ENCODE measurements at places on chromosomes 7 and 10. TPM values are rescaled to one million over a fixed set of nuclear protein-coding genes. Genes with fewer than 3 reads are reported as not detected.

- no peaks in the 10 kb centered on the region for H3K36me3 ChIP-seq
- H3K27ac ChIP-seq: no peak overlapping the region
- DNase-seq: no peak
- no peaks in the 10 kb centered on the region for H3K4me1 ChIP-seq
- H3K4me3 ChIP-seq: no peak overlapping the region
These were observed 6.9 kb upstream of the ZKSCAN1 start for GRCh38 chr7:100008525-100008924.

DNA sequence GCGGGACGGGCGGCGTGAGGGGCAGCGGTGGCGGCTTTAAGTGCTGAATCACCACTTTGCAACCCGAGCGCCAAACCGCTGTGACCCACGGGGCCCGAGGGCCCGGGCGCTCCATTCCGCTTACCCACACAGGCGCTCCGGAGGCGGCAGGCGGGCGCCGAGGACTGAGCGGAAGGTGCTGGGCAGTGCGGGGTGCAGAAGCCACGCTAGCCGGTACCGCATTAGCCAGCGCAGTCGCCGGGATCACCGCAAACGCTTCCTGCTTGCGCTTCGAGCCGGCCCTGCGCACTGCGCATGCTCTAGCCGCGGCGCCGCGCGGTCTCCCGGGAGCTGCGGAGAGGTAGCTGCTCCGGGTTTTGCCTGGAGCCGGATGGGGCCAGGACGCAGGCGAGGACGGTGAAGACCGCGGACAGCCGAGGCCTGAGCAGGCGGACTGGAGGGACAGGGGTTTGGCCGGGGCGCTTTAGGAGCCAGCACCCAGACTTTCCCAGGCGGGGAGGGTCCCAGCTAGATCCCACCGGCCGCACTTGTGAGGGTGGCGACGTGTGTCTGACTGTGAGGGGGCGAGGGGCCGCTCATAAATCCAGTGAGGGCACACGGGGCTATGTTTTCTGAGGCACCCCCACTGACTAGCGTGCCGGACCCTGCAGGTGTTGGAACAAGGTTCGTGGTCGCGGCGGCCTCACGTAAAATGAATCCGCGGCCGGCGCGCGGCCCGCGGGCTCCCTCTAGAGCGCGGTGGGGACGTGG lies at the start of gene IDE:
IDE (minus strand) TSS at position 296 of the 750 bp plus-strand sequence; CDS start at position 222, 74 bp downstream.
- H3K4me1 ChIP-seq: peaks cover 9% of the 10 kb centered on the region
- no peaks in the 10 kb centered on the region for H3K36me3 ChIP-seq
- H3K4me3 ChIP-seq: peak within 1 kb of the TSS; percentile 95
- H3K27me3 ChIP-seq: no peaks in the 10 kb centered on the region
- peak within 1 kb of the TSS; percentile 92 for H3K27ac ChIP-seq

DNA sequence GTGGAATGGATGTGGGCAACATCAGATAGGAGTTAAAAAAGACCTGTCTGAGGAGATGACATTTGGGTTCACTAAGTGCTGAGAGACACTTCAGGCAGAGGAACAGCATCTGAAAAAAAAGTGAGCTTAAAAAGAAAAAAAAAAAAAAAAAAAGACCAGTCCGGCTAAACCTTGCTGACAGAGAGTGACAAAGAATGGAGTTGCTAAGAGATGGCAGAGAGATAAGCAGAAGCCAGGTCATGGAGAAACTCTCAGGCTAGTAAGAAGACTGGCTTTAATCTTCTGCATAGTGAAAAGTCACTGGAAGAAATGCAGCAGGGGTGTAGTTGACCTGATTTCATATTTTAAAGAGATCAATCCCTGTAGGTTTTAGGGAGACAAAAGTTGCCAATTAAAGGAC lies 711.1 kb upstream of the SEMA3D start:
- H3K36me3 ChIP-seq: no peaks in the 10 kb centered on the region
- H3K27ac ChIP-seq: no peak overlapping the region
- no peak overlapping the region for H3K4me3 ChIP-seq
- H3K4me1 ChIP-seq: no peaks in the 10 kb centered on the region

GRCh38 chr10:114724716-114725106 lies 66.6 kb upstream of the ABLIM1 start:
- DNase-seq: no peak
- no peak overlapping the region for H3K4me3 ChIP-seq
- peaks cover 77% of the 10 kb centered on the region for H3K4me1 ChIP-seq

DNA sequence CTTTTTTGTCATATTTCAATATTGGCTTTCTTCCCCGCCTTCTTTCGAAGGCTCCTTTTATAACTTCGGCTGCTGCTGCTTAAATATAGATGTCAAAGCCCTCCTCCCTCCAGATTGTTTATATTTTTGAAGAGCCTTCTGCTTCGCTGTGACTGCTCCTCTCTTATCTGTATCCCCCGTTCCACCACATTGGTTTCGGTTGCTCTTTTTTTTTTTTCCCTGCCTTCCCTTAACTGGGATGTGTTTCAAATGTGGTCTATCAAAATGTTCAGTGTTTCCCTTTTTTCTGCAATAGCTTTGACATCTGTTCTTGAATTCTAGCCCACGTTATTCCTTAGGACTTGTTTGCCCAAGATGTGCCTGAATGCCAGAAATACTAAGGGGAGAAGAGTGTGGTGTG lies 96.4 kb downstream of the CUX1 start:
- H3K27ac ChIP-seq: peak overlapping the region; percentile 75
- H3K4me1 ChIP-seq: peaks cover 42% of the 10 kb centered on the region
- no peak for DNase-seq
- peak overlapping the region; percentile 9 for H3K4me3 ChIP-seq

DNA sequence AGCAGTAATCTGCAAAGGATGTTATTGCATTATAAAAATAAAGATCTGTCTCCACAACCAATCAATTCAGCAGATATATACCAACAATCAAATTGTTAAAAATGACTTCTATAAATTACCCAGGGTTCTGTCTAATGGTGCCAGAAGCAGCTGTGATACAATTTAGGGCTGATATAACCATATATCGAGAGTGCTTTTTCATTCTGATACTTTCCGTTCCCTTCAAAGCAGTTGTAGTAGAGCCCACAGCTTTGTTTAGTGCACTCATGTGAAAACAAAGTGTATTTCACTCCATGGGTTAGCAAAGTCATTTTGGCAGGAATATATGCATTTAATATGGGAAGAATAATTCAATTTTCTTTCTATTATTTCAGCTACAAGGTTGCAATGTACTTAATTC lies 83.1 kb upstream of the CHCHD3 start:
- H3K36me3 ChIP-seq: no peaks in the 10 kb centered on the region
- H3K27me3 ChIP-seq: no peaks in the 10 kb centered on the region
- no peak overlapping the region for H3K27ac ChIP-seq
- no peak for DNase-seq
- H3K4me1 ChIP-seq: no peaks in the 10 kb centered on the region
- no peak overlapping the region for H3K4me3 ChIP-seq

GRCh38 chr10:131099028-131099726 lies 212.3 kb downstream of the TCERG1L start:
- no peaks in the 10 kb centered on the region for H3K27me3 ChIP-seq
- H3K4me1 ChIP-seq: no peaks in the 10 kb centered on the region
- DNase-seq: no peak
- H3K4me3 ChIP-seq: no peak overlapping the region

- H3K27ac ChIP-seq: peak overlapping the region; percentile 98
- H3K36me3 ChIP-seq: no peaks in the 10 kb centered on the region
- peak overlapping the region; percentile 80 for H3K4me3 ChIP-seq
- H3K27me3 ChIP-seq: no peaks in the 10 kb centered on the region
These were observed 25.2 kb downstream of the ZNF775 start for GRCh38 chr7:150404172-150404804.

GRCh38 chr7:5634107-5634950 lies 147.1 kb downstream of the RNF216 start:
- peaks cover 20% of the 10 kb centered on the region for H3K36me3 ChIP-seq
- H3K4me1 ChIP-seq: peaks cover 21% of the 10 kb centered on the region
- peak overlapping the region; percentile 52 for H3K27ac ChIP-seq
- H3K27me3 ChIP-seq: no peaks in the 10 kb centered on the region
- H3K4me3 ChIP-seq: no peak overlapping the region

GRCh38 chr10:73182568-73182967 lies 14.6 kb downstream of the FAM149B1 start:
- peaks cover 74% of the 10 kb centered on the region for H3K36me3 ChIP-seq
- no peaks in the 10 kb centered on the region for H3K27me3 ChIP-seq
- H3K27ac ChIP-seq: no peak overlapping the region
- H3K4me1 ChIP-seq: no peaks in the 10 kb centered on the region

DNA sequence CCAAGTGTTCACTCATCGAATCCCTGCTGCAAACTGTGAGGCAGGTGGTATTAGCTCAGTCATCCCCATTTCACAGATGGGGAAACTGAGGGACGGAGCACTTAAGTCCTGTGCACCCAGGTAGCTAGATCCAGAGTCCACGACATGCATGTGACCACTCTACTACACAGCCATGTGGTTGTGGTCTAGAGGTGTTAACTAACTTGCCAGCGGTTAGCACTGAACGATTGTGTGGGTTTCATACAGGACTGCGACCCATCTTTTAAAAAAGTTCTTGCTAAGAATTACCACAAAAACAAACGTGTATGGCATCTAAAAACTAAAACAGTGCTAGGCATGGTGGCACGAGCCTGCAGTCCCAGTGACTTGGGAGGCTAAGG lies 16.1 kb upstream of the ABCC2 start:
- H3K4me3 ChIP-seq: no peak overlapping the region
- H3K4me1 ChIP-seq: no peaks in the 10 kb centered on the region
- H3K27ac ChIP-seq: no peak overlapping the region
- DNase-seq: no peak

ZNF804B gene
- not detected for total RNA-seq

SLC39A12 gene
- total RNA-seq: not detected

BMPER gene
- total RNA-seq: 2.6 TPM

BEND7 gene
- total RNA-seq: 11.9 TPM

PRTFDC1 gene
- total RNA-seq: 4.4 TPM

ANKRD61 gene
- total RNA-seq: not detected

GCK gene
- total RNA-seq: 0.54 TPM
